ENCODE measurements at places on chromosomes 6 and 20. TPM values are rescaled to one million over a fixed set of nuclear protein-coding genes. Genes with fewer than 3 reads are reported as not detected.

GRCh38 chr6:169527306-169527705 lies 174.5 kb downstream of the WDR27 start:
- DNase-seq = no peak

DNA sequence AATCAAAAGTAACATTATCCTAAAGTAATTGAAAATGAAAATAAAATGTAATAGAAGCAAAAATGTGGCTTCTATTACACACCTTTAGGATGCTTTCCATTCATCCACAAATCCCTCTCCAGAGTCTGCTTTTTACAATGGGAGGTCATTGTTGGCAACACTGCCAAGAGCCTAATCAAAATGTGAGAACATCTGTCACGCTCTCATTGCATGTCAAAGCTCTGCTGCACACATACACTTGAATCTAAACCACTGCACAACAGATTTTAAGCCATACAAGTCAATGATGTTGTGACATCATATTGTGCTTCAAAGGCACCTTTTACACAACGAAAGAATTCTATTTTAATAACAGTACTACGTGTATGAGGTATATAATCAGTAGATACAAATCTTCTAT lies 82.1 kb downstream of the PREP start:
- DNase-seq = no peak

GRCh38 chr6:39839445-39839844 lies 47.3 kb downstream of the DAAM2 start:
- no peak for DNase-seq

The DEFB132 gene
- not detected for polyA plus RNA-seq

The TP53TG5 gene
- 0.03 TPM for polyA plus RNA-seq

GRCh38 chr20:60221593-60221992 lies 263.4 kb downstream of the CDH26 start:
- DNase-seq = no peak

DNA sequence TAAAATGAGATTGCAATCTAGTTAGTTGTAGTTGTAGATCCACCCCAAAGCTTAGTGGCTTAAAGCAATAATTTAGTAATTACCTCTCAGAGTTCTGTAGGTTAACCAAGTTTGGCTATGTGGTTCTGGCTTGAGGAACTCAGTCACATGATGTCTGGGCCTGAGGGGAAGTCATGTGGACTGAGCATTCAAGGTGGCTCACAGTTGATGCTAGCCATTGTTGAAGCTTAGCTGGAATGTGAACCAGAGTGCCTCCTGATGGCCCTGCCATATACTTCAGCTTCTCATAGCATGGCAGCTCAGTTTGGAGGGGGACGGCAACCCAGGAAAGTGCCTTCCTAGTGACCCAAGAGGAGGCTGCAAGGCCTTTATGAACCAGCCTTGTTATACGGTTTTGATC lies 263.2 kb upstream of the RNF217 start:
- no peak for DNase-seq

DNA sequence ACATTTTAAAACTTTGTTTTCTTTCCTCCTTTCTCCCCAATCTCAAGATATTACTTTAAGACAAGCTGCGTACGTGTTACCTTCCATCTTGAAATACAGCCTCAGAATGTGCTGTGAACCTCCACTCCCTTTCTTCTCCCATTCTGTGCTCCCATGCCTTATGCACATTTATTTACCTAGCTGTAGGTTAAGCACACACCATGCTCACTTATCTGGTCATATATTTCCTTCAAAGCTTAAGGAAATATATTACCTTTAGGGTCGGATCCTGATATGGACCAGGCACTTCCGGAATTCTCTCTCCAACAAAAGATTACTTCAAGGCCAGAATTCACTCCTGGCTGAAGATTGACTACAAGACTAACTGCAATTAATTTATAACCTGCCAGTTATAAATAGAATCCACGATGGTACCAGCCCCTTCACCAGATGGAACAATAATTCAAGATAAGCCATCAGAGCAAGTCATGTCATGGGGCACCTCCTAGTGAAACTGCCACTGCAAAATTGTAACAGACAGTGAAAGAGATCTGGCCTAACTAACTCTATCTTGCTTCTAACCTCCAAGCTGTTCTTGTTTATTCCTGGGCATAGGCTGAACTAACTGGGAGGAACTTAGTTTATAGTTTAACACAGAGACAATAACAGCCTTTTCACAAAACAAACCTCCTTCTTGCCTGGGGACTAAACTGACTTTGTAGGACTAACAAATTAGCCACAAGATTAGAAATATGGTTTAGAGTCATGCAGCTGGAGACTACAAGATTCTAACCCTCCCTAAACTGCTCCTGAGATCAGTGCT lies 47.5 kb downstream of the OR2B6 start:
- DNase-seq = no peak

DNA sequence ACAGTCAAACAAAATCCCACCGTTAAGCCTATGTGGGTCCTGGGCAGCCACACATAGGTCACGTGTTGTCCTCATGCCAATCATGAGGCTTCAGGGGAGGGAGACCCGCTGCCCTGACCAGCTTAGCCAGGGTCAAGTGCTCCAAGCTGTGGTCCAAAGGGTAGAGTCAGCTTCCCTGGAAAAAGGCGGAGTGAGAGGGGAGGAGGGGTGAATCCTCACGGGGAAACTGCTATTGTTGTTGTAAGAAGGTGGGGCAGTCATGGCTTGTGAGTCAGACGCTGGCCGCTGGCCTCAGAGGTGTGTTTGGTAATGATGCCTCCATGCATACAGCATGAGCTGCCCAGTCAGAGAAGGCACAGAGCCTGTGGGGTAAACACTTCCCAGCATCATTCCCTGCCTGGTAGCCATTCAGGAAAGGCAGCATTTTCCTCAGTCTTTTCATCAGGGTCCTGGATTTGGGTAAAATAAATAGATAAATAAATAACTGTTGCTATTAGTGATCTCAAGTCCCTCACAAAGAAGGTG lies 8.7 kb downstream of the CST3 start:
- DNase-seq = no peak

- no peak for DNase-seq
Measured at GRCh38 chr6:84651583-84651982, 112.8 kb downstream of the TBX18 start.

- DNase-seq = no peak
Measured at GRCh38 chr6:23272536-23272935, 703.2 kb downstream of the HDGFL1 start.

GRCh38 chr6:15266423-15266996 lies 20.6 kb downstream of the JARID2 start:
- no peak for DNase-seq

Measured in sigmoid colon (tissue), 7 donors.